SHP77 treated with DMSO at 0.1 percent for 48 hours (cell line): ENCODE measurements at places on chromosomes 7 and 10.
A peak's percentile ranks its signal among the peaks of the same experiment; 100 is the strongest.

DNA sequence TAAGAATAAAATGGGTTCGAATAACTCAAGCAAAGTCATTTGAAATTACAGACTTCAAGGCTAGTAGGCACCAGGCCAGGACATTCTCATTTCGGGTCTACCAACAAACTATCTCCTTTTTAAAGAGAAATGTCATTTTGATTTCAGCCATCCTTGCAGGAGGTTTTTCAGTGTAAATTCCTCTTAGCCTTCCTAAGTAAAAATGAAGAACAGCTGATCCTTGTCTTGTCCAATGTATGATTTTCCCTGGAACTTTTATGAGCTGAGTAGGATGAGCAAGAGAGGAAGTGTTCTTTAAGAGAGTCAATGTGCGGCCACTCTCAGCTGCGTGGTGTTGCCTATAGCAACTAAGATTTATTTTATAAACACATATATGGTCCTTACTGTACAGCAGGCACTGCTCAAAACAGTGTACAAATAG is 110.1 kb downstream of the PLCE1 start:
- no peak for DNase-seq

GRCh38 chr10:108060246-108060645 is 895.7 kb upstream of the SORCS1 start:
- DNase-seq, result no peak

GRCh38 chr7:43695365-43695764 is 34.0 kb downstream of the COA1 start:
- no peak for DNase-seq

GRCh38 chr10:10782603-10783002 is 235.1 kb upstream of the CELF2 start:
- no peak for DNase-seq

DNA sequence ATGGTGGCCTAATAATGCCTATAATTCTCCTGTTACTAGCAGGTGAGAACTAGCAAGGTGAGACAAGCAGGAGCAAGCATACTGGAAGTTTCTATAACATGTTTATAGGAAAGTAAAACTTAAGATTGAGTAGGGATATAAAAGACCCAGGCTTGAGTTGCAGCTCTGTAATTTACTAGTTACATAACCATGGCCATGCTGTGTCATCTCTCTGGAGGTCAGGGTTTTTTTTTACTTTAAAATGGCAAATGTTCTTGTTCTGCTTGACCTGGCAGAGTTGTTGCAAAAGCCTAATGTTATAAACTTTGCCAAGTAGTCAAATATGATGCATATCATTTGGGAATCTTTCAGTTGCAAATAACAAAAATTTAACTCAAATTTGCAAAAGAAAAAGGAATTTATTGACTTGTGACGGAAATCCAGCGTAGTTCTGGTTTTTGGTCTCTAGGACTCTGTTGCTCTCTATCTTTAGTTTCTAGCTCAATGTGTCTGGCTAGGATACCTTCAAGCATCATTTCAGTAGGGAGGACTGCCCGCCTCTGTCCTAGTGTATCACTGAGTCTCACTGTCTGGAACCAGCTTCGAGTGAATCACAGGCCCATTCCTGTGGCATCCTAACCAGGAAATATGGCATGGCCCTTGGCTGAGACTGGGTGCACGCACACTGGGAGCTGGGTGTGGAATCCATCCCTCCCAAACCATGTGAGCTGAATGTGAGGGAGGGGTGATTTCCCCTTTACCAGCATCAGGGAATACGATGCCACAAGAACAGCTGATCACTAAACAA is 67.9 kb downstream of the ADAM22 start:
- no peak for DNase-seq

DNA sequence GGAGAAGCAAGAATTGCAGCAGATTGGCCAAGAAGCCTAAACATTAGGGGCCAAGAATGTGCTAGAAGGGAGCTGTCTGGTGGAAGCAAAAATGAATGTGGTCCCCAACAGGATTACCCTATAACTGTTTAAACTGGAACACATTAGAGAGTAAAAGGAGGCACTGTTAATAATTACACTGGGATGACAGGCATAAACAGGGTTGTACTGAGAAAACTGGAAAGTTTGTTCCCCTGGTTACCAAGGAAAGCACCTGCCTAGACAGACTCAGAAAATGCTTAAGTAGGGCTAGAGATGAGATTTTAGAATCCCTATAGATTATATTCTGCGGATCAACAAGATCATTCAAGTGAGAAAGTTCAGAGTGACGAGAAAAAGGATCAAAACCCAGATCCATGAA is 100.8 kb downstream of the CTTNBP2 start:
- no peak for DNase-seq

GRCh38 chr10:57162231-57162630 is 801.2 kb upstream of the ZWINT start:
- no peak for DNase-seq

- no peak for DNase-seq
Measured at GRCh38 chr7:17680943-17681351, 259.3 kb downstream of the SNX13 start.

DNA sequence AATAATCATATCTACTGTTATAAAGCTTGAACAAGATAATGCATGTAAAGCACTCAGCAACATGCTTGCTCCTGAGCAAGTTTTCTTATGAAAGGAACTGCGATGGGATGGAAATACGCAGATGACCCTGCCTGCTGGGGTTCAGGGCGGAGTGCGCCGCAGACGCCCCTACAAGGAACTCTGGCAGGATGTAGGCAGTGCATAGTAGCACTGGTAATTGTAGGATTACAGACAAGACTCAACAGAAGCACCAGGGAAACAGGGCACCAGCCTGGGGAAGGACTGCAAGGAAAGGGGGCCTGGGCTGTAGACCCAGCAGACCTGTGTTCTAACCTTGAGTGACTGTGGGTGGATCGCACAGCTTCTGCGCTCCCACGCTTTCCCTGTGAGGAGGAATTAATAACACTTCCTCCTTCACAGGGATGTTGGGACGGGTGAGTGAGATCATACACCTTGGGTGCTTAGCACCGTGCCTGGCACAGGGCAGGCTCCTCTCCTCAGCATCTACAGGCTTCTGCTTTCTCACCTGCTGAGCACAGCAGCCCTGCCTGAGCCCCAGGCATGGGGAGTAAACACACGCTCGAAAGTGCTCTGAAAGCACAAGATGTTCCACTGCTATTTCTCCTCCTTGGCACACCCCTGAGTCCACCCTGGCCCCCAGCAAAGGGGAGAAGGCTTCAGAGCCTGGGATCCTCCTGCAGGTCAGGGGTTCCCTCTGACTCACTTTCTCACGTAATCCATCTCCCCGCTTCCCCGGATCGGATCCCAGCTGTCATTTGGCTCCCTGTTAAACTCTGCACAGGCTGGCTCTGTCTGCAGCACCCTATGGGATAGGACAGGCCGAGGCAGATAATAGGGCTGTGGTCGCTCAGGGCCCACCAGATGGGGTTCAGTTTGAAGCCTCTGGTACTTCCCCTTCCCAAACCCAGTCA is 19.2 kb downstream of the ITPRIP start:
- no peak for DNase-seq

DNA sequence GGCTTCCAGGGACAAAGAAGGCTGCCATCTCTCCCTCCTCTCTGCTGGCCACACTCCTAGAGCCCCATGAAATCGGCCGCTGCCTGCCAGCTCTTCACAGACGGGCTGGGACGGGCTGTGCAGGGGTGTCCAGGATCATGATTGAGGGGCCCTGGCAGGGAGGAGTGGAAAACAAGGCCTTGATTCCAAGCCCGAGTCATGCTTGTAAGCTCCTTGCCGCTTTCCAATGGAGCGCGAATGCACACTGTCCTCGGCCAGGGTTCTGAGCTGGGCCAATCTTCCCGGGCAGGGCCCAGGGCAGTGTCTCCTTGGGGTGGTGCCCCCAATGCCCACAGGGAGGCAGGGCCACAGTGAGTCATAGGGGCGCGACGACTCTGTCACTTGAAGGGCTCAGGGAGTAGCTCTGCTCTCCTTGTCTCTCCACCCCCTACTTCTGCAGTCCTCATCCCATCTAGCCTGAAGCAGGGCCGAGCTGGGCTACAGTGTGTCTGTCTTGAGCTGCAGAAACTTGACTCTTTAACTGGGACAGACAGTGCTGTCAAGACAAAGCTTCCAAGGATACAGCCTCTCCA is 186.2 kb upstream of the SVIL start:
- no peak for DNase-seq

GRCh38 chr10:106473129-106473685 is 691.3 kb downstream of the SORCS1 start:
- DNase-seq, result no peak

DNA sequence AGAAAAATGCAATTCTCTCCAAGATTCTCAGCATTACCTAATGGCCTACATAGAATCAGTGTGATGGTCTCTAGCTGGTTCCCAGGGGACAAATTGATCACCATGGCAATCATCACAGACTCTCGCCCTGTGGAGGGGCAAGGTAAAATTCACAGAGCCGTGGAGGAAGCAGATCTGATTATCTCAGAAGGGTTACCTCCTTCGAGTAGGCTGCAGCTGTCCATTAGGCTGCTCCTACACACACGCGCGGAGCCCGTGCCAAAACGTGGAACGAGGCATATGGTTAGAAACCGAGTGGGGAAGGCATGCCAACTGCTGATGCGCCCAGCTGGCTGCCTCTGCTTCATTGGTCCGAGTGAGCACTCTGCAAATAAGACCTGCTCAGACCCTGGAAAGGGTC is 52.8 kb upstream of the PTER start:
- no peak for DNase-seq

- no peak for DNase-seq
Measured at GRCh38 chr10:69451784-69452251, 553 bp downstream of the TSPAN15 start.

GRCh38 chr7:32479574-32480200 is 10.5 kb downstream of the LSM5 start:
- DNase-seq, result peak; percentile 30

GRCh38 chr10:67612176-67612575 is 83.8 kb downstream of the CTNNA3 start:
- DNase-seq, result no peak

GRCh38 chr10:12768156-12769100 is 233.1 kb downstream of the CCDC3 start:
- no peak for DNase-seq

GRCh38 chr7:98294798-98295382 is 13.4 kb downstream of the BRI3 start:
- peak; percentile 11 for DNase-seq

DNA sequence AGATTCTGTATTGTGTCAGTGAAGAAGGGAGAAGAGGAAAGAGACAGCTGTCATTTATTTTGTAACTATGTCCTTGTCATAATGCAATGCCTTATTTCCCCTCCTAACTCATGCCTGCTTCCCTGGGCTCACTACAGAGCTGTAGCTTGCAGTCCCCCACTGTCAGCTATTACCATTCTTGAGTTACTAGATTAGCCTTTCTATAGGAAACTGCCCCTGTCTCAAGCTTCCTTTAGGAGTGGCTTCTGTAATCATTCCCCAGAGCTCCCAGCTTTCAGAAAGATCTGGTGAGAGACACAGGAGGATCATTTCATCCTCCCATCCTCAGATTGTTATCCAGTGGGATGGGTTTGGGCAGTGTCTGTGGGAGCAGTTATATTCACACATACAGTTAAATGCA is 32.4 kb upstream of the SMKR1 start:
- no peak for DNase-seq

- DNase-seq, result no peak
Measured at GRCh38 chr7:128092221-128092620, 61.0 kb upstream of the LRRC4 start.

DNA sequence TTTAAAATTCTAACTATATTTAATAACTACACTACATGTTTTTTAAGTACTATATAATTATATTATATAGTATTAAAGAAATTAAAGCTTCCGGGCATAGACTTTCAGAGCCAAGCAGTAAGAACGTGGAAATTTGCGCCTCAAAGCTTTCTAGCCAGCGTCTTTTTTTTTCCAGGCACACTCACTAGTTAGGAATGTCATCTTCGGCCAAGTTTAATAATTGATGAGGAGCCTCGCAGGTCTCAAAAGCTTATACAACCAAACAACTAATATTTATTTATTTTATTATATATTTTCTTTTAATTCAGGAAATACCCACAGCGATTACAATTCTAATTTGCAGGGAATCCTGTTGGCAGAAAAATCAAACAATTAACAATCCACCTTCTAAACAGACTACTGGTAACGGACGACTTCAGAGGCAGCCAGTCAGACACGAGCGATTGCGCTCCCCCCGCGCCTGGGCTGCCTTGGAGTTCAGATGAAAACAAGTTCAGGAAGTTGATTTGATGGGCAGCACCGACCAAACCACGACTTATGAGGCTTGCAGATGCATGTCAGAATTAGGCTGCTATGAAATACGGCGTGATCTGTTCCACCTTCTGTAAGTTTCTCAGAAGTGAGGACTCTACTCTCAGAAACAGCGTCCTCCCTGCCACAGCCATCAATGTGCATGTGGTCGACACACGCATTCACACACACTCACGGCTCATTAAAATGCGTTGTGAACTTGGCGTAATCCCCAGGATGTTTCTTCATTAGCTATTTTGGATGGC is 431.8 kb upstream of the MGMT start:
- DNase-seq, result no peak

- no peak for DNase-seq
Measured at GRCh38 chr7:6340241-6340640, 67.8 kb upstream of the CYTH3 start.

GRCh38 chr7:95972523-95972922 is 200.2 kb downstream of the DYNC1I1 start:
- no peak for DNase-seq

DNA sequence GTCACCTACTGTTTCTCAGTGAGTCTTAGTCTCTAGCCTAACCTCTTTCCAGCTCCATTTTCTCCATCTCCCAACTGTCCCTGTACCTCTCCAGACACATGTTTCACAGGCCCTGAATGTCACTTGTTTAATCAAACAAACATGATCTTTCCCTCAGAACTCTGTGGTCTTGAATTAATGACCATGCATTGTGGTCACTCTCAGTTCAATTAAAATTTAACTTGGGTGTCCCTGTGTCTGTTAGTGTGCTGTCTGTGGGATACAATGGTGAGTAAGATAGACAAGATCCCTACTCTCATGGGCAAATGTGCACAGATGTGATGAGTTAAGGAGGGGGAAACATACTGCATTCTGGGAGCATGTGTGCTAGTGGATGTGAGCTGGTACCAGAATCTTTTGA is 65.0 kb downstream of the RBM33 start:
- no peak for DNase-seq

GRCh38 chr7:43454936-43455518 is 127.9 kb upstream of the STK17A start:
- DNase-seq, result peak; percentile 36

DNA sequence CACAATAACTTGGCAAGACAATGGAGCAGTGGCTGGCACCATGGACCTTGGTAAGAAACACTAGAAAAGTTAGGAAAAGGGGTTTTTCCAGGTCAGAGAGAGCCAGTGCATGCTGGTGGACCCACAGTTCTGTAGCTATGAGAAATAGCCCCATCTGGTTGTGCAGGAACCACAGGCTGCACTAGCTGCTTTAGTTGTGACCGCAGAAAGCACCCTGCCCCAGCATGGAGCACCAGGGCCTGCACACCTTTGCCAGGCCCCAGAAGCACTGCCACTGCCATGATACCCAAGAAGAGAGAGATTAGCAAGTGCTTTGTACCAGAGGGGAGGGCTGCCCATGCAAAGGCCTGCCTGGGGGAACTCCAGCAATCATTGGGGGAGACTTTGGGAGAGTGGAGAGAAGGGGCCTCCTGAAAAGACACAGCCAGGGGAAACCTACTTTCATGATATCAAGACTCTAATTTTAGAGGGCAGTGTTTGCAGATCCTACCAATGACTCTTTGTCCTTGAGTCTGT is 256.1 kb upstream of the C7orf33 start:
- no peak for DNase-seq
